ENCODE measurements at places on chromosomes 1 and 21.

GRCh38 chr1:219324171-219324570 lies 150.5 kb downstream of the LYPLAL1 start:
- no peak overlapping the region for H3K4me3 ChIP-seq
- DNase-seq: no peak
- no peaks in the 10 kb centered on the region for H3K36me3 ChIP-seq
- no peaks in the 10 kb centered on the region for H3K27me3 ChIP-seq
- no peaks in the 10 kb centered on the region for H3K4me1 ChIP-seq
- no peak overlapping the region for H3K27ac ChIP-seq

DNA sequence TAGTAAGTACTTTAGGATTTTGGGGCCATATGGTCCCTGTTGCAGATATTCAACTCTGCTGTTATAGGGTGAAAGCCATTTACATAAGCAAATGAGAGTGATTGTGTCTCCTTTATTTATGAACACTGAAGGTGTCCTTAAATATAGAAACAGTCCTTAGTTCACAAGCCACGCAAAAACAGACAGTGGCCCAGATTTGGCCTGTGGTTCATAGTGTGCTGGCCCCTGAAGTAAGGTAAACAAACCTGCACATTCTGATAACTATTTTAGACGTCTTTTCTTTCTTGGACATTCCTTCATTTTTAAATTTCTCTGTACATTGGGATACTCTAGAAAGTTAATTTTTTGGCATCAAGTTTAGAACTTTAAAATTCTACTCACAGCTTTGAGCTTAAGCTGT lies 23.5 kb downstream of the RAP1A start:
- no peak overlapping the region for H3K4me3 ChIP-seq
- H3K27me3 ChIP-seq: no peaks in the 10 kb centered on the region
- no peak for DNase-seq

GRCh38 chr1:239682046-239682445 lies 295.7 kb downstream of the CHRM3 start:
- H3K4me1 ChIP-seq: no peaks in the 10 kb centered on the region
- no peaks in the 10 kb centered on the region for H3K27me3 ChIP-seq
- H3K27ac ChIP-seq: no peak overlapping the region
- H3K36me3 ChIP-seq: no peaks in the 10 kb centered on the region

DNA sequence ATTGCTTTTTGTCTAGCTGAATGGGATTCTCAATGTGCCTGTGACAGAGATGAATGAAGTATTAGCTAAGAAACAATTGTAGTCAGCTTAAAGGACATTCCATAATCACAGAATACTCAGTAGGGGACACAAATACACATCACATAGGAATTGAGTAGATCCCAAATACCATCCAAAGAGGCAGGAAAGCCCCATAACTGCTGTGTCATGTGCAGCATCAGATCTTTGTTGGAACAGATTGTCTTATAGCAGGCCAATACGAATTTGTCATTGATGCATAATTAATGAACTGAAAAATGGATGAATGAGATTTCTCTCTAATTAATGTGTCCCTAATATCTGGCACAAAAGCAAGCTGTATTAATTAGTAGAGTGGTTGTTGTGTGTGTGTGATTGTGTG lies 82.3 kb upstream of the S1PR1 start:
- H3K27ac ChIP-seq: no peak overlapping the region
- no peak overlapping the region for H3K4me3 ChIP-seq
- H3K4me1 ChIP-seq: peaks cover 3% of the 10 kb centered on the region
- no peak for DNase-seq

- no peak overlapping the region for H3K4me3 ChIP-seq
- no peak for DNase-seq
- H3K27ac ChIP-seq: no peak overlapping the region
- H3K36me3 ChIP-seq: peaks cover 5% of the 10 kb centered on the region
Observed at GRCh38 chr1:109981004-109981335, 3.6 kb upstream of the AHCYL1 start.

- DNase-seq: no peak
- H3K4me1 ChIP-seq: peaks cover 35% of the 10 kb centered on the region
- no peaks in the 10 kb centered on the region for H3K27me3 ChIP-seq
- H3K36me3 ChIP-seq: no peaks in the 10 kb centered on the region
- no peak overlapping the region for H3K4me3 ChIP-seq
Observed at GRCh38 chr1:225449261-225449660, 21.4 kb upstream of the LBR start.

DNA sequence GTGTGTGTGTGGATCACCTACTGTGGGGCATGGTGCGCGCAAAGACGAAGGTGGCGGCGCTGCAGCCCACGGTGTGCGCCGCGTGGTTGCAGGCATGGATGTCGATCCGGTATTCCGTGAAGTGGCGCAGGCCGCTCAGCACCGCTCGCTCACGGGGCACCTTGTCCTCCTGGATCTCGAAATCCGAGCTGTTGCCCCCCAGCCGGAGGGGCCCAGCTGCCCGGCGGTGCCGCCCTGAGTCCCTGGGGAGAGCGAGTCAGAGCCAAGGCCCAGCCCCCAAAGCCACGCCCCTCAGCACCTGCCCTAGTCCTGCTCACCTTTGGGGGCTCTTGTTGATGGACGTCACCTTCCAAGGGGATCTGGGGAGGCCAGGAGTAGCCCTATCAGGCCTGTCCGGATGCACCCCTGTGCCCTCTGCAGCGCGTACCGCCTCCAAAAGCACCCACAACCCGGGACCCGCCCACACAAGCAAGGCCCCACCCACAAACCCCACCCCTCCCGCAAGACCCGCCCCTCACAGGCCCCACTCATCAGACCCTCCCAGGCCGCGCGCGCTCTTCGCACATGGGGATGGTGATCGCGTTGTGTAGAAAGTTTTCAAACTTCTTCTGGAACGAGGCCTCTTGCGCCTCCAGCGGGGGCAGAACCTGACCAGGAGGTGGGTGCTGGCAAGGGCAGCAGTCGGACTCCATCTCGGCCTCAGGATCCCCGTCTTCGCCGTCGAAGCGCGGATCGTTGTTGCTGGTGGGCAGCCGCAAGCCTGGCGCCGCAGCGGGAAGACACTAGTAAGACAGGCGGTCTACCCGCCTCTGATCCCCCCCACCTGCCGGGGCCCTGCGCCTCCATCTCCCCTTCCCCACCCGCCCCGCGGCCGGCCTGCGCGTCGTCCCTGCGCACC lies 13.6 kb downstream of the INSRR start:
- no peak overlapping the region for H3K27ac ChIP-seq
- H3K36me3 ChIP-seq: peaks cover 6% of the 10 kb centered on the region
- H3K27me3 ChIP-seq: peaks cover 49% of the 10 kb centered on the region
- H3K4me3 ChIP-seq: peak overlapping the region; percentile 59
- H3K4me1 ChIP-seq: peaks cover 21% of the 10 kb centered on the region
- DNase-seq: peak; percentile 39

GRCh38 chr1:19639999-19640362 lies 4.1 kb upstream of the NBL1 start:
- H3K27me3 ChIP-seq: no peaks in the 10 kb centered on the region
- no peak overlapping the region for H3K4me3 ChIP-seq
- H3K27ac ChIP-seq: no peak overlapping the region
- DNase-seq: no peak
- peaks cover 8% of the 10 kb centered on the region for H3K4me1 ChIP-seq

GRCh38 chr1:32178380-32179192 lies 889 bp upstream of the TXLNA start:
- no peaks in the 10 kb centered on the region for H3K27me3 ChIP-seq
- peaks cover 6% of the 10 kb centered on the region for H3K36me3 ChIP-seq
- peak overlapping the region; percentile 90 for H3K27ac ChIP-seq
- H3K4me1 ChIP-seq: peaks cover 26% of the 10 kb centered on the region

GRCh38 chr1:160651433-160652064 lies 4.7 kb upstream of the SLAMF1 start:
- peaks cover 2% of the 10 kb centered on the region for H3K36me3 ChIP-seq
- peaks cover 57% of the 10 kb centered on the region for H3K4me1 ChIP-seq
- H3K4me3 ChIP-seq: no peak overlapping the region

DNA sequence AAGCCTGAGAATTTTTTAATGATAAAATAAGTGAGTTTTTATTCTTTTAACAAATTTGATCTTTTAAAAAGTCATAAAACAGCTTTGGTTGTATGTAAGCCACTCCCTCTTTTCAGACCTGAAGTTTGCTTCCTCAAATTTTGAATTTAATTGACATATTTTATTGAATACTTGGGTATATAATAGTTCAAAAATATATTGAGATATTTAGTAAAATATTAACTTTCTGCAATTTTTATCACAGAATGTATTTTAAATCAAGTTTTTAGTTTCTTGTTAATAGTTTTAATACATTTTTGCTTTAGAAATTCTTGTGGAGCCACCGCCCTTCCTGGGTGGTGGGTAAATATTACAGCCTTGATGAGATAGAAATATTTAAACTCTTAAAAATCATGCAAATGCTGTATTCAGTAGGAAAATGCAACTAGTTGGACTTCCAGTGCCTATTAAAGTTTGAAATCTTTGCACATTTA lies 867 bp downstream of the PTPRC start:
- DNase-seq: no peak
- peaks cover 21% of the 10 kb centered on the region for H3K36me3 ChIP-seq
- H3K27ac ChIP-seq: peak overlapping the region; percentile 85
- peaks cover 44% of the 10 kb centered on the region for H3K4me1 ChIP-seq
- no peaks in the 10 kb centered on the region for H3K27me3 ChIP-seq

DNA sequence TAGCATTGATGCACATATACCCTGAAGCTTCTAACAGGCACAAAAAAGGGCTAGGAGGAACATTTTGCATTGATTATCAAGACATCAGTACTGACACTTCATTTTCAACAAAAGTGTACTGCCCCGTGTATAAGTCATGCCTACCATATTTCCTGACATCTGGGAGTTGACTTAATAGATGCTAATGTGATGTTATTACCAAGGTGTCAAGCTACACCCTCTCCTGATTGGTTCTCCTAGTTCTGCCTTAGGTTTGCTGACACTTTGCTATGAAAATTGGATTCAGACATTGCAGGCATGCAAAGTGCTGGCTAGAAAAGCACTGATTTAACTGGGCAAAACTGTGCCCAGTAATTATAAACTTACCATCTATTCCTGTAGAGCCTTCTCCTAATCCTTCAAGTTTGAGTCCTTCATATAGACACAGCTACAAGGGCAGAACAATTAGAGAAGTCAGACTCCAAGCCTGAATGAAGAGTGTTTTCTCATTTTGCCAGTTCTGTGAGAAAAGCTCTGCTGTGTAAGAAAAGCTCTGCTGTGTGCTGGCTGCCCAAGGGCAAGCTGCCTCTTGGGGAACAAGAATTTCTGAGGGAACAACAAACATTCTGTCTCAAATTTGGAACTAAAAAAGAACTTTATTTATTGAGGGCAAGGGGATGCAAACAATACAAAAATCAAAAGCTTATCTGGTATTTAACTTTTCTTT lies 11.2 kb downstream of the S100A10 start:
- H3K27ac ChIP-seq: peak overlapping the region; percentile 75
- peak overlapping the region; percentile 41 for H3K4me3 ChIP-seq
- H3K36me3 ChIP-seq: peaks cover 7% of the 10 kb centered on the region
- H3K4me1 ChIP-seq: peaks cover 41% of the 10 kb centered on the region
- no peaks in the 10 kb centered on the region for H3K27me3 ChIP-seq

All from T-helper 17 cell (primary cell).